T-helper 2 cell (primary cell): ENCODE measurements at places on chromosomes 2 and 18.

DNA sequence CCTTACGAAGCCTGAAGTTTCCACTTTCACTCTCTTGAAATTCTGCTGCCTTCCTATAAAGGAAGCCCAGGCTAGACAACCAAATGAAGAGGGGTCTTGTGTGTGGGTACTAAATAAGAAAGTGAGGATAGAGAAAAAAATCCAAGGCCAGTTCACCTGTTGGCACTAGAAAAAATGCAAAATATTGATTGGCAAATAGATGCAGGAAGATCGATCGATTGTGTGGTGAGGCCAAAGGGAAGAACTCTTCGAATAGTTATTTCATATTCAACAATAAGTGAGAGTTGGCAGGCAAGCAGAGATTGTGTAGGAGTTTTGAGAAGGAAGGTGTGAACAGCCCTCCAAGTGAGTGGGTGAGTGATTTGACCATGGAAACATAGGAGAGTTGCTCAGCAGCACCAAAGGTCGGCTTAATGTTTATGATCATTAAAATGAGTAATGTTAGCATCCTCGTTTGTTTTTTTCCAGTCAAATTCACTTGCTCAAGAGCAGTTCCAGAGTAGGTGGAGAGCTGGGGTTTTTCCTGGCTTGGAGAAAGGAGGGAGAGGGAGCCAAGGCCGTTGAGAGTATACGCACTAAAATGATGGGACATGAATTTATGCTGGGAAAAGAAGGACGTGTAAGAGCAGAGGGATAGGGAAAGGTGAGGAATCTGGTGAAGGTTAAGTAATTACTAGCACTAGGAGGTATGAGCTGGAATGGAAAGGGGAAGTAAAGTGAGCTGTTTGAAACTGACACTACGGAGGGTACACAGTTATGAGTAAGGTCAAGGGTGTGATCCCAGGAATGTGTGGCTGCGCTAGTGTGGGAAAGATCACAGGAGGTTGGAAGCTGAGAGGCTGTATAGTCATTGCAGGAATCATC is 1.1 kb upstream of the NAPG start:
- DNase-seq, result no peak

DNA sequence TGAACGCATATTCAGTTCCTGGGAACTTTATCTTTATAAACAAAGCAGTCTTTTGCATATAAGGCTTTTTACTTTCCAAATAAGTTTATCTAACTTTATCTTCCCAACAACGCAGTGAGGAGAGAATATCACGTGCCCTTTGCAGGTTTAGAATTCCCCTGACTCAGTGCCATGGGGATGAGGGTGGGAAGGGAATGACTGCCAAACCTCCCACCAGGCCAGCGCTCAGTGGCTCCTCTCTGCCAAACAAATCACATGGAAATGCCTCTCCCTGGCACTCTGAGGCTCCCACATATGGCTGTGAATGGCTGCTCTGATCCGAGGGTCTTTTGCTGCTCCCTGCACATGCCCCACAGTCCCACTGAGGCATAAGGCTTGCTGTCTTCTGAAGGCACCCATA is 158.3 kb downstream of the DNAH6 start:
- no peak for DNase-seq

DNA sequence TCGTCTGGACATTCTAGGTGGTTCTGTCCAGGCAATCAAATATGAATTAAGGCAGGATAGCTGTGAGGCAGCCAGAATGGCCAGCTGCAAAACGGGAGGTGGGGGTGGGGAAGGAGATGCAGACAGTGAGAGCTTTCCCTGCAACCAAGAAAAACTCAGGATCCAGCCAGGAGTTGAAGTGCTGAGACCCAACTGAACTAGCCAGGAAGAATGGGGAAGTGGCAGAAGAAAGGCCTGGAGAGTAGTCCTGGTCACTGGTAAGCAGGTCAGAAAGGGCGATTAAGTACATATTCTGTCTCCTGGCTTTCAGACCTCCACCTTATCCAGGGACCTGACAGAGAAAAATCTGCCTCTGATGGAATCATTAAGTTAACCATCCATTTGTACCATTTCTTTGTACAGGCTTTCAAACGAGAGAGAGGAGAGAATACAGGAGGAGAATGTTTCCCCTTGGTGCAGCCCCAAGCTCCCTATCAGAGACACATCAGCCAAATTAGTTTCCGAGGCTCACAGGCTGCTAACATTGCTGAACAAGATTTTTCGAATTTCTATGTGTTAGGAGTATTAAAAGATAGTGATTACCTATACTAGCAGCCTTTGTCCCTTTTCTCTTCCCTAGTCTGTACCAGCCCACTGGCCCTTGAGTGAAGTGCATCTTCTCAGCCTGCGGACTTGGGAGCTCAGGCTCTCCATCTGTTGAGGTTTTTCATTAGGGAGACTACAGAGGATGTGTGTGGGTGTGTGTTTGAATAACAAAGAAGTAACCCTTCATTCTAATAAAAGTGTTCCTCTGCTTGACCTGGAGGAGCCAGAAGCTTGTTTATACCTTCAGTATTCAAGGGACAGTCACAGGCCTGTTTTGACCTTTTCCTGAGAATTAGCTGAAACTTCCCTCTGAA is 12.5 kb upstream of the HOXD1 start:
- no peak for DNase-seq

DNA sequence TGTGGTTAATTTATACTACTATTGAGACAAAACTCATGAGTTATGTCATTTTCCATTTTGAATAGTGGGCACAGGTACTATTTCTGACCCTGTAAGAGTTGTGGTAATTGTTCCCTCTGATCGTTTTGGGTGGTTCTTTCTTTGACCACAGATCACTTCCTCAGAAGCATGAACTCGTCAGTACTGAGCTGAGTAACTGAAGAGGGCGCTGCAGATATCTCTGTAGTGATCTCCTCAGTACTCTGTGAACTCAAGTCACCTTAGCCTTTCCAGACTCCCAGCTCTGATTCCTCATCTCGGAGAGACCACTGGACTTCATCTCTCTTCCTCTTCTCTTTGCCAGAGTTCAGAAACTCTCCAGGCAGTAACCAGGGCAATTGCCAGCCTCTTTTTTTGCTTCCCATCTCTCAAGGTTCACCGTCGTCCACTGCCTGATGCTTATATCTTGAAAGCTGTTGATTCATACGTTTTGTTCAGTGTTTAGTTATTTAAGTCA is 9.4 kb upstream of the IL1RL1 start:
- no peak for DNase-seq

DNA sequence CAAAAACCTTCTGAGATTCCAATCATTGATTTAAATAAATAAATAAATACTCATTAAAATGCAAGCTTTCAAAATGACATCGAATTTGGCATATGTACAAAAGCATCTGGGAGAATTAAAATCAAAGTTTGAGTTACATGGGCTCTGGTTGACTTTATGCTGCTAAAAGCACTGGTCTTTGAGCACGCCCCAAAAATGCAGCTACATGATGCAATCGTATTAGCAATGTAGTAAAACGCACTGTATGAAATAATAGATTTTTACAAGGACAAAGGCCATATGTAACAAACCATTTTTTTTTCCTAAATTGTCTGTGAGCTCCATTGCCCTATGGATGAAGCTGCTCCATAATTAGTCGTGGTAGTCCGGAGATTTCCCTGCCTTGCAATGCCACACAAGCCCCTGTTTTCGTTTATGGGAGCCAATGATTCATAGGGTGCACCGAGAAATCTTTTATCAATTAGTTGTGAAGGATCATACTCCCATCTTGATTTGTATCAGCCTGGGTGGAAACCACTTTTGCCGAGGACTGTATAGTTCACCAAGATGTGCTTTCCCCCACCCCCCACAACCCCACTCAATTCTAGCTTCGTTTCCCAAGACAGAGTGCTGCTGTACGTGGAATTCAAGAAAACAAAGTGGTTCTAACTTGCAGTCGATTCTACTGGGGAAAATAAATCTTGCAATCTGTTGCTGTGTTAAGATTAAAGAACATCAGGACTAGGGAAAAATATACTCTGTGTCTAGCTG is 268.4 kb downstream of the IRS1 start:
- DNase-seq, result no peak

DNA sequence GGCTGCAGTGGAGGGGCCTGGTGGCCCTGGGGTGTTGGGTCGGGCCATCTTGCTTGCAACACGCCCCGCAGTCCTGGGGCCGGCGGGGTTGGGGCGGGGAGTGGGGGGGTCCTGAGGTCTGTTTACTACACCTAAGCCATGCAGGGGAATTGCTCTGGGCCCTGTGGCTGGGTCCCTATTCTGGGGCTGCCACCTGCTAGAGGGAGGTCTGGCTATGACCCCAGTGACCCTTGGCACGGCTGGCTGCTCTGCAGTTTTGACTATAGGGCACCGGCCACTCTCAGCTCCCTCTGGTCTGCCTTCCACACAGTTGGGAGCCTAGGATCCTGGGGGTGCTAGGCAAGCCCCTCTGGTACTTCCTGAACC is 170.6 kb upstream of the GLI2 start:
- DNase-seq, result no peak

DNA sequence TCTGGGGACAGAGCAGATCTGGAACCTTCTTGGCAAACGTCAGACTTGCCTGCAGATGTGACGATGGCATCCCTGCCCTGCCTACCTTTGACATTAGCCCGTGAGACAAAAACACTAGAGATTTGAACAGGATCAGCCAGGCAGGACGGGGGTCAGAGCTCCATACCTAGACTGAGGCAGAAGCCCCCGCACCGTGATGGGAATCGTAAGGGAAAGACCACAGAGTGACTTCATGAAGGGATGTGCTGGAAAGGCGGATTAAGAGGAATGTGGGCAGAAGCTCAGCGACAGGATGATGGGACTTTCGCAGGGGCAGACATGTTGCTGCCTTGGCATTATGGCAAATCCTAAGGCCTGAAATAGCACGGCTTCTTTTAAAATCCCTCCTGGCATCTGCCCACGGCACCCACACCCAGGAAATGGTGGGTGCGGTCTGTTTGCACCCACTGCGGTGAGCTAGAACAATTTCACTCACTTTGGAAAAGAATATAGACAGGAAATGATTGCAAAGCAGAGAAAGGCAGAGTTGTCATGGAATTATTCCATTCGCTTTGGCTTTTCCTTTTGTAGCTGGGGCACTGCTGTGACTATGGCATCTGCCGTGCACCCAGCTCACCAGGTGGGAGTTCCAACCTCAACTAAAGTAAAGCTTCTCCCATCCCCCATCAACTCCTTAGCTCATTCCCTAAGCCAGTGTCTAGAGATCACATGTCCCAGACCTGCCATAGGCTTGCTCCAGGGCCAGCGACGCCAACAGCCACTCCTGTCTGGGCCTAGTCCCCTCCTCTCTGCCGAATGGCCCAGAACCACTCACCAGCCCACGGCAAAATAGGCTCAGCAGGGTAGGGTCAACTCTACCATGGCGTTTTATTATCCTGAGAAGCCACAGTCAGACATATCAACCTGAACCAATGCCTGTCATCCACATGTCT is 112.7 kb upstream of the NPAS2 start:
- no peak for DNase-seq

DNA sequence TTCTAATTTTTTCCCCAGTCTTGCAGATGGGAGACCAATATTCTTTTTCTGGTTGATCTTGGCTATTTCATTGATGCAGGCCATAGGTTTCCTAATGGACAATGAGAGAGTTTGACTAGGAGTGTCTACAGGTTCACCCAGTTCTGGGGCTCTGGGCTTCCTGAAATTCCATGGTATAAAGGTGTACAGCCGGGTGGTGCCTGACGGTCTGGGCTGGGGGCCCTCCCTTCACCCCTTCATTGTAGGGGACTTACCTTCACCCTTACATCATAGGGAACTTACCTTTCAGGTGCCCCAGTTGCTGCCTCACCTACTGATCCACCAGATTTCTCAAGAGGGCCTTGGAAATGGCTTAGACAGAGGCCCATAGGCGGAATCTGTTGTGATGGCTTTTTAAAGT is 13.0 kb upstream of the LAPTM4A start:
- no peak for DNase-seq

DNA sequence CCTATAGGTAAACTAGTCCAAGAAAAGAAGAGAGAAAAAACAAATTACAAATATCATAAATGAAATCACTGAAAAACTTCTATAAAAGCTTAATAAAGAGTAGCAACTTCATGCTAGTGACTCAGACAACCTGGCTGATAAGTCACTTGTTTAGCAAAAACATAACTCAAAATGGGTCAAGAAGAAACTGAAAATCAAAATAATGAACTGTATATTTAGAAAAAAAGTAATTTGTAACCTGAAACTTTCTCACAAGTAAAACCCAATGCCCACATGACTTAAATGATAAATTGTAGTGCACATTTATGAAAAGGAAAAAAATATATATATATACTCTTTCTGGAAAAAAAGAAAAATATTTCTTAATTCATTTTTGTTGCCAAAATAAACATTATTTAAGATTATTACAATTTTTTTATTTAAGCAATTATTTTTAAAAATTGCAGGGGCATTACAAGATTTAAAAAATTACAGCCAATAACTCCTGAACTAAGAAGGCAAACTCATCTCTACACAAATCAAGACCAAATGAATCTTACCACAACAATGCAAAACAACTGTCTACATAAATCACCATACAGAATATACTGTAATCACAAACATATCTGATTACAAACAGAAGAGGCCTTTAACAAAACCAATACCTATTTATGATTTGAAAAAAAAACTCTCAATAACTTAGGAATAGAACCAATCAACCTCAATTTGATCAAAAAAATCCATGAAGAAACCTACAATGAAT is 406.3 kb downstream of the CDH7 start:
- DNase-seq, result no peak
